NCI-H1092 (cell line): ENCODE measurements at places on chromosomes 6 and 20.

DNA sequence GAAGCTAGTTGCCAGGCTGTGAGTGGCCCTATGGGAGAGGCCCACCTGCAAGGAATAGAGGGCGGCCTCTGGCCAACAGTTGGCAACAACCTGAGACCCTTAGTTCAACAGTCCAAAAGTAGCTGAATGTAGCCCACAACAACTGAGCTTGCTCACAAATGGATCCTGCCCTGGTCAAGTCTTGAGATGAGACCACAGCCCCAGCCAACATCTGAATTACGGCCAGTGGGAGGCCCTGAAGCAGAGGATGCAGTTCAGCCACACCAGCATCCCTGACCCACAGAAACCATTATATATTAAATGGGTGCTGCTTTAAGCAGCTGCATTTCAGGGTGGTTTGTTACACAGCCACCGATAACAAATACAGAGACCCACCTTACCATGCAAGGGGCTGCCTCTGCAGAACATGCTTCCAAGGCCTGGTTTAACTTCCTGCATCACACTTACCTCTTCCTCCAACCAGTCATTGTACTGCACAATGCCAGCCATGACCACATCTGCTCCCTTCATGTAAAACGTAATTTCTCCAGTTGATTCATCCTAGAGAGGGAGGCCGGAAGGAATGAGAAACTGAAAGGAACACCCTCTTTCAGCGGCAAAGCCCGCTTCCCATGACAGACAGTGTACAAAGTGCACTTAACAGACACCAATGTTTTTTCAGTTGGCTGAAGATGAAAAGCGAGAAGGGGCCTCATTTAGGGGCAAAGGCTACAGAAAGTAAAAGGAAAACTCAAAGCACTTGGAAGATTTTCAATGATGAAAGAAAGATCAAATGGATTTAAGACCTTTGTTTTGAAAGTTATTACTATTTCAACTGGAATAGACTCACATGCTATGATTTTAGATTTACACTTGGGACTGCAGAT is 86.2 kb upstream of the NFATC2 start:
- no peak for DNase-seq

GRCh38 chr6:162726947-162727321 is 632 bp downstream of the PRKN start:
- peak; percentile 56 for DNase-seq

DNA sequence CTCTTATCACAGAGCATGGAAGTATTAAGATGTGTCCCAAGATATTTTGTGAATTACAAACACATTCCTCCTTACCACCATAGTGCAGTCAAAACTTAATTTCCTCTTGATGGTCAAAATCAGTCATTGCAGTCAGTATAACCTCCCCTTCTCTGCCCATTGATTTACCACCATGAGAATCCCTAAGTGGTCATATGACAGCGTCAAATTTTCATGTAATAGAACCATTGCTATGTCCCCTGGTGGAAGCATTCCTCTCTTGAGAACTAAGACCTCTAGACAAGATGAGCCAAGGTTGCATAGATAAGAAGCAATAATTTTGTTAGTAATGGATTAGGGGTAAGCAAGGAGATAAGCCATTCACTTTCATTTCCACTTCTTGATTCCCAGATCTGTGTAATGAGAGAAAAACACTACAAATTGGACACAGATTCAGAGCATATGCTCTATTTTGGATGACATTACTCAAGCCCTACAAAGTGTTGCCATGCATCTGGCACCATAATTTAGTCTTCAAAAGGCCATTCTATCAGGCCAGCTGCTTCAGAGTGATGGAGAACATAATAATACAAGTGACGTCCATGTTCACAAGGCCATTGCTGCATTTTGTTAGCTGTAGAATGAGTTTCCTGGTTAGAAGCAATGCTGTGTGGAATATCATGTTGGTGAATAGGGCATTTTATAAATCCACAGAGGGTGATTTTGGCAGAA is 49.6 kb upstream of the PDE7B start:
- no peak for DNase-seq

GRCh38 chr20:50354721-50355589 is 155.2 kb upstream of the PTPN1 start:
- DNase-seq: no peak

DNA sequence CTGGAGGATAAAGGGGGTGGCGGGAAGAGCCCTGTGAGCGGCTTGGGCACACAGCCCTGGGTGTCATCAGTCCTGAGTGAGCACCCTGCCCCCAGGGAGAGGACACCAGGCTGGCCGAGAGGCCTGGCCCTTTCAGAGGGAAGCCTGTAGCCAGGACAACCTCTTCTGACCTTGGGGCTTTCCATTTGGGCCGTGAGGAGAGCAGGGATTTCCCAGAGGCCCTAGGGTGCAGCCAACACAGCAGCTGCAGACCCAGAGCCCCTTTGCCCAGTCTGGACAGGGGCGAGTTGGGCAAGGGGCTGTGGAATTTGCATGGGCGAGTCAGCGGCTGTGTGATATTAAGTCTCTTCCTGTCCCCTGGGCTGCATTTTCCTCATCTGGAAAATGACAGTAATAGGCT is 6.3 kb downstream of the MAP1LC3A start:
- no peak for DNase-seq
